Left lung (tissue), 14 donors: ENCODE measurements at places on chromosomes 11 and 22.
A peak's percentile ranks its signal among the peaks of the same experiment; 100 is the strongest.

DNA sequence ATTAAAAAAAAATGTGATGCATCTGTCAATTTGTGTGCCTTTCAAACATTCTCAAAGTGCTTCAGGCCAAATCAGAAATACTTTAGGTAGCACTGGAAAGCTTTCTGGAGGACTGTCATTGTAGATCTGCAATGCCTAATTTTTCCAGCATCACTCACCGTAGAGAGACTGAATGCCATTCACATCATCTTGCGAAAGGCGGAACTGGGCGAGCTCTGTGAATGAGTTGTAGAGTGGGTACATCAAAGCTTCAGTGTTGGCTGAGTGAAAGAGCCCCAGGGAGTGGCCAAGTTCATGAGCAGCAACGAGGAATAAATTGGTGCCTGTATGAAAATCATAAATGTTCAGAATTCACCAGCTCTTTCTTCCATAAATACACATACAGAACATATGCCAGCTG, 4.0 kb downstream of the MMP10 start:
- no peak for DNase-seq

GRCh38 chr11:118914178-118914918, 11.4 kb downstream of the BCL9L start:
- DNase-seq = no peak

DNA sequence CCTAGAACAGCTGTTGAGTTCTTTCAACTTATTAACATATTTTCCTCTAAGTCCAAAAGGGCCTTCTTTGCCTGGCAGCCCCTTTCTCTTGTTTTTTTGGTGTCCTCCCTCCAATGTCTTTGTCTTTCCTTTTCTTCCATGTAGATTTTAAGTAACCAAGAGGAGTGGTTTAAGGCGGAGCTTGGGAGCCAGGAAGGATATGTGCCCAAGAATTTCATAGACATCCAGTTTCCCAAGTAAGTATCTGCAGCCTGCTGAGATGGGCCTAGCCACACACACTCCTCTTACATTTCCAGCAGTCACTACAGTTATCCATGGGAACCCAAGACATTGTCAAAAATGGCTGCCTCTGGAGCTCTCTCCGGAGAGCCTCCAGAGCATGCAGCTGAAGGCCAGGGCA, 4.5 kb upstream of the TMA7B start:
- no peak for DNase-seq

DNA sequence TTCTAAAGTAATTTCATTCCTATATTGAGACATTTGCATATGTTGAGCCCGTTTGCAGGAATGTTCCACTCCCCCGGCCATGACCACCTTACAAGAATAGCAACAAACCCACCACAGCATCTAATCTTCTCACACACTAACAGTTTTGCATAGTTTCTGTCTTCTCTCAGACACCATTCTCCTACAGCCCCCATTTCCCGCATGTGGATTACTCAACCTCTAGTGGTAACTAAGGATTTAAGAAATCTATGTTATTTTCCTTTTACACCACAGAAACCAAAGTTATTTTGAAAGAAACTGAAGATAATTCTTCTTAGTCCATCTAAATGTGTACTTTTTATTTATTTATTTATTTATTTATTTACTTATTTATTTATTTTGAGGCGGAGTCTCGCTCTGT, 2.3 kb downstream of the MS4A4E start:
- no peak for DNase-seq

DNA sequence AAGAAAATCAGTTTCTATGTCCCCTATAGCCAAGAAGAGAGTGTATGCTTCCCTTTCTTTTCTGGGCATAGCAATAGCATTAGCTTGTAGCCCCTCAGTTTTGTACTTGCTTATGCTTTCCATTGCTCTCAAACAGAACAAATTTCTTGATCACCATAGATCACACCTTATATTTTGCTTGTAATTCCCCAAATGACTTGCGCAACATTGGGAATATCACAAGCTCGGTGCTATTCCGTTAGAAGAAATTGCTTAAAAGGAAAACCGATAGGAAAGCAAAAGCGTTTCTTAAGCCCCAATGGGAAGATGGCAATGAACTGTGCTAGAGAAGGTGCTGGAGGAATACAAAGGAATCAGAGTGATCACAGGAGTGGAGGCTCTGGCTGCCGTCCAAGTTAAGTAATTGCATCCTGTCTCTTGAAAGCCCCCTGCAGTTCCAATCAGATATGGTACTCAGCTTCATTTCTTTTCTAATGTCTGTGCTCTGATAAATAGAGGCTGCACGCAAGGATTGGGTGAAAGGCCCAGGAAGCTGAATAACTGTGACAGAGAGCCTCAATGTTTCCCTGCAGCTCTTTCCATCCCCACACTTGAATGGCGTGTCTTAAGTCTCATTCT, 182.1 kb upstream of the KIRREL3 start:
- DNase-seq = no peak

- DNase-seq = no peak
Observed at GRCh38 chr11:69948256-69949141, 129.3 kb upstream of the FGF3 start.

GRCh38 chr22:36325154-36326031, 62.4 kb downstream of the MYH9 start:
- peak; percentile 77 for DNase-seq
